ENCODE measurements at places on chromosomes 13 and 19.

DNA sequence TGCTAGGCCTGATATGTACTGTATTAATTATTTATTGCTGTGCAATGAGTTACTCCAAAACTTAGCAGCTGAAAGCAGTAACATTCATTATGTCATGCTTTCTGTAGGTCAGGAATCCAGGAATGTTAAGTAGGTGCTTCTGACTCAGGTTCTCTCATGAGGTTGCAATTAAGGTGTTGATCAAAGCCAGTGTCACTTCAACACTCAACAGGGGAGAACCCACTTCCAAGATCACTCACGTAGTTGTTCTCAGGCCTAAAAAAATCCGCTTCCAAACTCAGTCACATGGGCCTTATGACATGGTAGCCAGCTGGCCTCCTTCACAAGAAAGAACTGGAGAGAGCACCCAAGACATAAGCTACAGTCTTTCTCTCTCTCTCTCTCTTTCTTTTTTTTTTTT, 211.1 kb upstream of the NBEA start:
- DNase-seq = no peak

- DNase-seq = no peak
Measured at GRCh38 chr19:1229056-1229923, 8.5 kb downstream of the CBARP start.

DNA sequence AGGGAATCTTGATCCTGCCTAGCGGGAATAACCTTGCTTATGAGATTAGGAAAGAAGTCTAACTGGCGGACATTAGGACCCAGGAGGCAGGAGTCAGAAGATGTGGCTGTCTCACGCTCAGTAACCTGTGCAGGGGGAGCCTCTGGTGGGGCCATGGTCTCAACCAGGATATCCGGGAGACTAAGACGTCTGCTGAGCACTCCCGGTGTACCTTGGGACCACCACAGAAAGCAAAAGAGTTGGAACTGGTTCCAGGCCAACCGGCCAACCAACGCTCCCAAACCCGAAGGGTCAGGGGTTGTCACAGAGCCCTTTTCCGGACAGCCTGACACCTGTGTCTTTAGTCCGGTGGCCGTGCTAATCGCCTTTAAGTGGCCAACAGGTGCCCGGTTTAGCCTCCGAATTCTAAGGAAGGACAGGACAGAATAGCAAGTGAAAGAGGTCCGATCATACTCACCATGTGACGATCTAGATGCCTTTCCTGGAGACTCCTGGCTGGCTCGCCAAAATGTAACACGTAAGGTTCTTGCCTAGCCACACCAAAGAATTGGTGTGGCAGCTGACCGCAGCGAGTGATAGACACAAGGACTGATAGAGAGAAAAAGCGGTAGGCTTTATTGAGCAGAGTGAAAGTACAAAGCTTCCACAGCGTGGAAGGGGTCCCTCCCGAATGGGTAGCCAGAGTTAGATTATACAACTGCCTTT, 103.9 kb upstream of the DIAPH3 start:
- DNase-seq = peak; percentile 5

- DNase-seq = peak; percentile 5
Measured at GRCh38 chr13:107867701-107868661, 347.4 kb downstream of the LIG4 start.

GRCh38 chr19:51141181-51141580, 920 bp upstream of the SIGLEC7 start:
- no peak for DNase-seq

DNA sequence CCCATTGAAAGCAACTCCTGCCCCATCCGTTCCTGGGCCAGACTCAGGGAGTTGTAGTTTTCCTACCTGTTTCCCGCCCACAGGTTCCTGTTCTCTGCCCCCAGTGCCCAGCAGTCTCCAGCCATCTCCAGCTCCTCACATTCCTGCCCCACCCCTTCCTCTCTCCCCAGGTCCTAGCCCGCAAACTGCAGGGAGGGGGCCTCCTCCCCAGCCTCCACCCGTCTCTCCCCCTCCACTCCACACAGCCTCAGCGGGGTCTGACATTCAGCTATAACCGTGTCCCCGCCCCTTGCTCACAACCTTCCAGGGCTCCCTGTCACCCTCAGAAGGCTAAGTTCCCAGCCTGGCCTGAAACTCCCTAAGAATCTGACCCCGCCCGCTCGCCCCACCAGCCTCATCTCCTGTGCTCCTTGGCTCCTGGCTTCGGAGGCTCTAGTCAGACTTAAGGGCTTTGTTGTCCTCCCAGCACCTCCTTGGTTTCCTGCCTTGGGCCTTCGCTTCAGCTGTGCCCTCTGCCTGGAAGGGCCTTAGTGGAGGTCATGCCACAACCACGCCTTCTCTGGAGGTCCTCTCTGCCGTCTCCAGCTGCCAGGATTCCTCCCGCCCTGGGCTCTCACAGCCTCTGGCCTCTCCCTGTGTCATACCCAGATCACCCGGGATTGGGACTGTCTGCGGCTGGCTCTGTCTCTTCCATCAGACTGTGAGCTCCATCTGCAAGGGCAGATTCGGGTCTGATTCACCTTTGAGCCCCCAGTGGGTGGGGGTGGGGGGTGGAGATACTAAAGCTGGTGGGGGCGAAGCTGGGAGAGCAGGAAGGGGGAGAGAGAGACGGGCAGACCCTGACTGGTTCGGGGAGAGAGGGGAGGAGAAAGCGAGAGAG, 5.1 kb upstream of the SPACA6 start:
- DNase-seq = no peak

- DNase-seq = peak; percentile 75
Measured at GRCh38 chr19:50486823-50487515, 10.3 kb upstream of the GARIN5A start.

DNA sequence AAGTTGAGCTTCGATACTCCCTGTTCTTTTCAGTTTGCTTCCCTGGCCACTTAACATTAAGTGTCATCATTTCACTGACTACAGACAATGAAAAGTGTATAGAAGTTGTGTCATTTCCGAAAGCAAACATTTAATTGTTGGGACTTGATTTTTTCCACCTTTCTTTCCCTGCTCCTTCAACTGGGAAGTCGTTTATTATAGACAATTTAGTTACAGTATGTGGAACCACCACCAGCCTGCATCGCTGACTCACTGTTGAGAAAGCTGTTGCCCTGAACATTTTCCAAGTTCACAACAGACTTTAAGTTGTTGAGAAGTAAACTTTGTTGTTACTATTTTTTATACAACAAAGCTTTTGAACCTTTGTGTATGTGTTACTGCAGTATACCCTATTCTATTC, 788.4 kb upstream of the PRR20A start:
- no peak for DNase-seq

- DNase-seq = no peak
Measured at GRCh38 chr19:55256562-55257460, 2.0 kb downstream of the PPP6R1 start.

DNA sequence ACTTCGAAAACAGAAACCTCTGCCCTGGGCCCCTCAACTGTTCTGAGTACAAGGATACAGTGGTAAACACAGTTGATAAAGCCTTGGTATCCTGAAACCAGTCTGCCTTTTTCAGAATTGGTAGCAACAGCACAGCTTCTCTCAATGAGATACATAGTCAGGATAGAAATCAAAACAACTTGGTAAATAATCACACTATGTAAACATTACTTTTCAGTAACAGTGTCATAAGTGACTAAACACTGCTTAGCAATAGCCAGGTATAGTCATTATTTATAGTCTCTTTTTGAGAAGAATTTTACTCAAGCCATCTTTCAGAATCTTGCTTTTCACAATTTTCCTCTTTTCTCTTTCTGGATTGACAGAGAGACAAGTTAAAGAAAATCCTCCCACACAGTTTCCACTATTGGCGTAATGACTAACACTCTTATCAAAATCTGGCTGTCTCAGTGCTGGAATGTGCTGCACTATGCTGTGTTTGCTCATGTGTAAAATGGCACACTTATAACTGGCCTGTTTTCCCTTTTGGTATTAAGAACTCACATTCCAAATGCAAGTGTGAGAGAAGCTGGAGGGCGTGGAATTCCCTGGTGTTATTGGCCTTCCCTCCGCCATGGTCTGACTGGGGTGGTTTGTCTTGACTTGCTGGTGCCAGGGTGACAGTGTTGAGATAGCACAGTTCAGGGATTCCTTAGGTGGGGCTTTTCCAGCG, 368.8 kb downstream of the TDRD3 start:
- no peak for DNase-seq

DNA sequence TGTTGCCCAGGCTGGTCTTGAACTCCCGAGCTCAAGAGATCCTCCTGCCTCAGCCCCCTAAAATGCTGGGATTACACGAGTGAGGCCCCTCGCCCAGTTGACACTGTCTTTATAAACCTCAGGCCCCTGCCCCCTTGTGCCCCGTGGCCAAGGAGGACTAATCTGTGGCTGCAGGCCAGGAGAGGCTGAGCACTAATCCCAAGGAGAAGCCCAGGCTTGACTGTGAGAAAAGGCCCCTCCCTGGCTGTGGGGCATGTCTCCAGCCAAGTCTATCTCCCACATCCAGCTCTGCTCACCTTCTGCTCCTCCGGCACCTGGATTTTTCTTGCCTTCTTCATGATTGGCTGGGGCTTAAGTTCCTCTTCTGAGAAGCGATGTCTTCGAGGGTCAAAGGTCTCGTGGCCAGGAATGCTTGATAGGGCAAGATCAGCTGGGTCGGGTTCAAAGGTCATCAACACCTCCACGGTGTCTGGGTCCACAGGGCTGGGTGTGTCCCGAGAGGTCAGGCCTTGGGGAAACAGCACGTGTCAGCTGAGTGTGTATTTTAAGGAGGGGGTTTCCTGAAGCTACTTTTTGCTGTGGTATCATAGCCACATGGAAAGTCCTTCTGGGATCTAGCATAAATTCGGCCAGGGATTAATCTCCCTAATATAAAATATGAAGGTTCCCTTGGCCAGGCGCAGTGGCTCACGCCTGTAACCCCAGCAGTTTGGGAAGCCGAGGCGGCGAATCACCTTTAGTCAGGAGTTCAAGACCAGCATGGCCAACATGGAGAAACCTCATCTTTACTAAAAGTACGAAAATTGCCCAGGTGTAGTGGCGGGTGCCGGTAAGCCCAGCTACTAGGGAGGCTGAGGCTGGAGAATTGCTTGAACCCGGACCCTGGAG, 3.8 kb downstream of the DBP start:
- DNase-seq = no peak

DNA sequence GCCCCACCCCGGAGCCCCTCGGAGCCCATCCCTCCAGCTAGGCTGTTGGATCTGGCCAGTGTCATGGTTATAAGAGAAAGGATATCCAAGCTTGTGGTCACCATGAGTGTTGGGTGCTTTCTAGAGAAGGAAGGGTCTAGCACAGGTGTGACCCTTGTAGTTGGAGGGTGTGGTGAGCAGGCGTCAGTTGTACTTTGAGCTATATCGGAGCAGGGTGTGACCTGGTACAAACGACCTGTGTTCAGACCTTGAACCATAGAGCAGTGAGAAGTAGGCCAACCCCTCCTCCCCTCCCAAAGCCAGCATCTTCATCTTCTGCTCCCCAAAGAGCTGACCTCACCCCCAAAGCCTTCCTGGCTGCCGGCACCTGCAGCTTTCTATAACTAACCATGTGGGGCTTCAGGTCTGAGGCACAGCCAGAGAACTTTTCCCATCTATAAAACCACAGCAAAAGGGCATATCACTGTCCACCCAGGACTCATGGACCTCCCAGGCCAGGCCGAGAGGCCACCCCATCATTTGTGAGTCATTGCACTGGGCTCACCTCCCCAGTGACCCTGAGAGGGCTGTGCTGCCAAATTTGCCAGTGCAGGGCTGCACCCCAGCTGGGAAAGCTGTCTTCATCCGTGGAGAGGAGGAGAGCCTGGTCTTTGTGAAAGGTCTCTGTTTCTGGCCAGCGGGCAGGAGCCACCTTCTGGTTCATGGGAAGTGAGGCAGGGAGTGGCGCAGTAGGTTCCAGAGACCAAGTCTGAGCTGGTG, 14.2 kb downstream of the RAB8A start:
- no peak for DNase-seq

DNA sequence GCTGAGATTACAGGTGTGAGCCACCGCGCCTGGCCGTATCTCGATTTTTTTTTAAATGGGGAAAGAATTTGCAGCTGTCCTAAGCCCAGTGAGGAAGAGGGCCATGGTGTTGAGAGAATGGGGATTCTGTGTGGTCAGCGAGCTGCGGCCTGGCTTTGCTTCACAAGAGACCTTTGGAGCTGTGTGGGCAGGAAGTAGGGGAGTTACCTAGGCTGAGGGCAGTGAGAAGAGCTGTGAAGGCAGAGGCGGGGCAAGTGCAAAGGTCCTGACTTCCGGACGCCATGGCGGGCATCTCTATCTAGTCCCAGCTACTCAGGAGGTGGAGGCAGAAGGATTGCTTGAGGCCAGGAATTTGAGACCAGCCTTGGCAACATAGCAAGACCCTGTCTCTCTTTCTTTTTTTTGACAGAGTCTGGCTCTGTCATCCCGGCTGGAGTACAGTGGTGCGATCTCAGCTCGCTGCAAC, 4.9 kb downstream of the AP2A1 start:
- no peak for DNase-seq

DNA sequence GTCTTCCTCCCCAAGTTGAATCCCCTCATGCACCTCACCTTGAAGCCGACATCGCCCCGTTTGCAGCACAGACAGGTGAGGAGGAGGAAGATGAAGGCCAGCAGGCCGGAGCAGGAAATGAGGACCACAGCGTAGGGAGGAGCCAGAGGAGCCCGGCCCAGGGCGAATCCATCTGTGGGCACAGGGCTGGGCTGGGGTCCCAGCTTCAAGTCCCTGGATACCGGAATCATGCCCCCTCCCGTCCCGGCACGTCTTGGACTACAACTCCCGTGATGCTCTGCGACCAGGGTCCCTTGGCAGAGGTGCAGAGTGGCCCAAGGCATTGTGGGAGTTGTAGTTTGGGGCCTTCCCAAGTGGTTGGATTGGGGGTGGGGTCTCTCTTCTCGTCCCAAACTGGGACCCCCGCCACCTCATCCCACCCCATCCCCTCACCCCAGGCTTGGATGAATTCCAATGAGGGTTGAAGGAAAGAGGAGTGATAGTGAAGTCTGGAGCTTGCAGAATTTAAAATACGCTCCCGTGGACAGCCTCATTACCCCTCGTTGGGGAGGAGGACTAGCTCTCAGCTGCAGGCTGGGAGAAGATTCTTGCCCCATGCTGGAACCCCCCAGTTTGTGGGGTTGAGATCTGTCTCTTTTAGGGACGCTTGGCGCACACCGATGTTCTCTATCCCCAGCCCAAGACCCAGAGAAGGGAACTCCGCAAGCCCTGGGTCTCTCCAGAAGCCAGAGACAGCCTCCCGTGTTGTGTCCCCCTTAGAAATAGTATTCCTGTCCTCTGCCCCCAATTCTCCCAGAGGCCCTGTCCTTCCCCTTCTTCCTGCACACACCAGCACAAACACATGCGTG, 990 bp downstream of the LMTK3 start:
- peak; percentile 82 for DNase-seq

GRCh38 chr19:32289566-32290210, 55.7 kb upstream of the ZNF507 start:
- DNase-seq = no peak

All from stimulated activated CD4-positive, alpha-beta T cell treated with anti-CD3 and anti-CD28 coated beads, Interleukin-2, amount 100 ng/mL, for 24 hours (primary cell).